ENCODE measurements at places on chromosomes 7 and 10. TPM values are rescaled to one million over a fixed set of nuclear protein-coding genes. Genes with fewer than 3 reads are reported as not detected.

GRCh38 chr10:129389194-129389593, 77.8 kb upstream of the MGMT start:
- no peak overlapping the region for H3K27ac ChIP-seq
- no peaks in the 10 kb centered on the region for H3K27me3 ChIP-seq
- DNase-seq = no peak
- H3K36me3 ChIP-seq = no peaks in the 10 kb centered on the region
- H3K4me3 ChIP-seq = no peak overlapping the region

GRCh38 chr10:59206204-59206720, 29.8 kb downstream of the PHYHIPL start:
- no peaks in the 10 kb centered on the region for H3K4me1 ChIP-seq
- H3K4me3 ChIP-seq = no peak overlapping the region
- no peak overlapping the region for H3K27ac ChIP-seq
- H3K27me3 ChIP-seq = no peaks in the 10 kb centered on the region

DNA sequence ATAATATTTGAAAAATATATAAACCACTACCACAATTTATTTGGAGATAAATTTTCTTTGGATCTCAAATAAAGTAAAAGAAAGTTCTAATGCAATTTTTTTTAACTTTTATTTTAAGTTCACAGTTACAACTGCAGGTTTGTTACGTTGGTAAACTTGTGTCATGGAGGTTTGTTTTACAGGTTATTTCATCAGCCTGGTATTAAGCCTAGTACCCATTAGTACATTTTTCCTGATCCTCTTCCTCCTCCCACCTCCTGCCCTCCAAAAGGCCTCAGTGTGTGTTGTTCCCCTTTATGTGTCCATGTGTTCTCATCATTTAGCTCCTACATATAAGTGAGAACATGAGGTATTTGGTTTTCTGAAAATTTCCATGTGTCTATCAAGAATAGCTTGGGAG, 54.5 kb downstream of the CAV1 start:
- H3K4me1 ChIP-seq = no peaks in the 10 kb centered on the region
- H3K36me3 ChIP-seq = no peaks in the 10 kb centered on the region
- H3K27me3 ChIP-seq = no peaks in the 10 kb centered on the region
- DNase-seq = no peak
- H3K4me3 ChIP-seq = no peak overlapping the region

- H3K4me3 ChIP-seq = no peak overlapping the region
- H3K4me1 ChIP-seq = no peaks in the 10 kb centered on the region
- no peak overlapping the region for H3K27ac ChIP-seq
- H3K36me3 ChIP-seq = no peaks in the 10 kb centered on the region
- no peaks in the 10 kb centered on the region for H3K27me3 ChIP-seq
Measured at GRCh38 chr10:78623578-78624215, 445.1 kb upstream of the ZMIZ1 start.

- H3K4me3 ChIP-seq = no peak overlapping the region
- no peaks in the 10 kb centered on the region for H3K36me3 ChIP-seq
- no peak overlapping the region for H3K27ac ChIP-seq
- H3K4me1 ChIP-seq = peaks cover 65% of the 10 kb centered on the region
- H3K27me3 ChIP-seq = peaks cover 20% of the 10 kb centered on the region
Measured at GRCh38 chr10:119314061-119314460, 106.7 kb downstream of the GRK5 start.

GRCh38 chr10:104515678-104516199, 125.4 kb upstream of the SORCS3 start:
- no peak overlapping the region for H3K27ac ChIP-seq
- H3K4me3 ChIP-seq = no peak overlapping the region
- H3K27me3 ChIP-seq = no peaks in the 10 kb centered on the region
- no peak for DNase-seq

DNA sequence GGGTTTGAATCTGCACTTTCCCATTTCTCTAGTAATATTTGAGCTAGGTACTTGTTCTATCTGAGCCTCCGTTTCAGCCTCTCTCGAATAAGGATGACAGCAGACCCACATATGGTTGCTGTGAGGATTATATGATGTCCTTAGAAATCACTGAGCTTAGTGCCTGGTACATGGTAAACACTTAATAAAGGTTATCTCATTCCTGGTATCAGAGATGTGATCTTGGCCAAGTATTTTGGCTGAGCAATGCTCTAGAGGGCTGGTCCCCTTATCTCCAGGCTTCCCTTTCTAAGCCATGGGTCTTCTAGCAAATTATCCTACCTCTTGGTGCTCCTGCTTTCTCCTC, 407 bp upstream of the MKRN1 start:
- DNase-seq = no peak
- H3K27me3 ChIP-seq = no peaks in the 10 kb centered on the region
- peaks cover 26% of the 10 kb centered on the region for H3K4me1 ChIP-seq
- H3K4me3 ChIP-seq = peak overlapping the region; percentile 68
- peak overlapping the region; percentile 64 for H3K27ac ChIP-seq

GRCh38 chr7:38007096-38007495, 86.7 kb downstream of the EPDR1 start:
- H3K36me3 ChIP-seq = no peaks in the 10 kb centered on the region
- no peak overlapping the region for H3K27ac ChIP-seq
- no peak for DNase-seq
- no peak overlapping the region for H3K4me3 ChIP-seq
- no peaks in the 10 kb centered on the region for H3K27me3 ChIP-seq

GRCh38 chr10:34624323-34625153, 190.6 kb downstream of the PARD3 start:
- DNase-seq = no peak
- H3K4me3 ChIP-seq = no peak overlapping the region
- no peaks in the 10 kb centered on the region for H3K36me3 ChIP-seq
- no peaks in the 10 kb centered on the region for H3K4me1 ChIP-seq
- no peak overlapping the region for H3K27ac ChIP-seq

DNA sequence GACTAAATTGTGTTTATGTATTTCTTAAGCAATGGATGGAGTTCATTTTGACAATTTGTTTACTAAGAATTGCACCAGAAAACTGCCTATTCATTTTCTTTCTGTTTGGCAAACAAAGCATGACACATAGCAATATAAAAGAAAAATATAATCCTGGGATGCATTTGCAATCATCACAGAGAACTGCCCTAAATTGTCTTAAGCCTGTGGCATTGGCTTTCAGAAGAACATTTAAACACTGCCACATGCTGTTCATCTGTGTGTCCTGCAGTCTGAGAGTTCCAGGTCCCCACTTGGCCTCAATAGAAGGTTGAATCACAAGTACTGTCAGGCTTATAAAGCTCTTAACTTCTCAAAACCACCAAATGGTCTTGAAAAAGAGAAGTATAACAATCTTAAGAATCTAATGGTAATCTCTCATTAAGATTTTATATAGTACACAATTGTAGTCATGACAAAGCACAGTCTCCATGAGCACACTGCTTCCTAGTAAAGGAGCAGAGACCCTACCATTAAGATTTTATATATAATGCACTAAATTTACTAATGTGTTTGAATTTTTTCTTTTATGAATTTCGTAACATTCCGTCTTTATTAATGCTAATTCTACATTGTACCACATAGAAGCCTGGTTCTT, 29.9 kb downstream of the RNLS start:
- H3K4me3 ChIP-seq = no peak overlapping the region
- no peak overlapping the region for H3K27ac ChIP-seq
- no peaks in the 10 kb centered on the region for H3K36me3 ChIP-seq
- no peaks in the 10 kb centered on the region for H3K27me3 ChIP-seq

- H3K36me3 ChIP-seq = no peaks in the 10 kb centered on the region
- H3K4me1 ChIP-seq = peaks cover 33% of the 10 kb centered on the region
- H3K27ac ChIP-seq = peak overlapping the region; percentile 51
- no peaks in the 10 kb centered on the region for H3K27me3 ChIP-seq
- peak; percentile 75 for DNase-seq
Measured at GRCh38 chr10:43292755-43293676, 26.2 kb upstream of the RASGEF1A start.

DNA sequence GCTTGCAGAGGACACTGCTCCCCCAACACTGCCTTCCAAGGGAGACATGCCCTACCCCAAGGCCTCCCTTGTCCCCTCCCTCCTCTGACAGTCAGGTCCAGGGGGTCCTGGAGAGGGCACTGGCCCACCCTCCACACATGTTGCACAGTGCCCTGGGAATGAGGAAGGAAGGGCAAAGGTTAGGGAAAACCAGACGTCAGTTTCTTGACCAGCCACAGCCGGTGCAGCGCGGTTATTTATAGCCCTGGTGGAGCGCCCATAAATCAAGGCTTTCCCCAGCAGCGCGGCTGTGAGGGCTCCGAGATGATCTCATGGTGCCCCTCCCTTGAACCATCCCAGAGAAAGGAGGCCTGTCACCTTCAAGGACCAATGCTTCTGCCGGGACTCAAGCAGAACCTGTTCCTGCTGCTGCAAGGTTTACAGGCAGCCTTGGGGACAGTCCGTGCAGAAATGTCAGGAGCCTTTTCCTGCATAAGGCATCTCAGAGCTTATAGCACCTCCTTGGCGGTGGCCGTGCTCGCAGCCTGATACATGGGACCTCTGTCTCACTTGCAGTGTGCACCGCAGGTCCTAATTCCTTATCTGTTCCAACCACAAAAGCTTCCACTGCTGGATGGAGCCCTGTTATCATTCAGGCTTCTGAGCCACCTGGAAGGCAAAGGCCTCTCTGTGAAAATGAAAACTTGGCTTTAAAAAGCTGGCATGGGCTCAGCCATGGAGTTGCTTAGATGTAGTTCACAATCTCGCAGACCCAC, 127.3 kb downstream of the LHPP start:
- H3K36me3 ChIP-seq = no peaks in the 10 kb centered on the region
- no peaks in the 10 kb centered on the region for H3K27me3 ChIP-seq
- peaks cover 5% of the 10 kb centered on the region for H3K4me1 ChIP-seq
- no peak for DNase-seq
- no peak overlapping the region for H3K4me3 ChIP-seq

DNA sequence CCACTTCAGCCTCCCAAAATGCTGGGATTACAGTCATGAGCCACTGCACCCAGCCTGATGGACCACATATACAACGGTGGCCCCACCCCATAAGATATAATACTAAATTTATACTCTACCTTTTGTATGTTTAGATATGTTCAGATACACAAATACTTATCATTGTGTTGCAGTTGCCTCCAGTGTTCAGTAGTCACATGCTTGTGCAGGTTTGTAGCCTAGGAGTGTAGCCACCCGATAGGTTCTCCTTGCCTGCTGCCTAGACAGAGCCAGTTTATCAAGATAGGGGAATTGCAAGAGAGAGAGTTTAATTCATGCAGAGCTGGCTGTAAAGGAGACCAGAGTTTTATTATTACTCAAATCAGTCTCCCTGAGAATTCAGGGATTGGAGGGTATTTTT, 9.6 kb downstream of the CCL24 start:
- no peak overlapping the region for H3K4me3 ChIP-seq
- no peaks in the 10 kb centered on the region for H3K4me1 ChIP-seq
- no peaks in the 10 kb centered on the region for H3K36me3 ChIP-seq
- DNase-seq = no peak
- H3K27me3 ChIP-seq = no peaks in the 10 kb centered on the region

GRCh38 chr10:93991596-93992284, 2.0 kb upstream of the PLCE1 start:
- H3K27me3 ChIP-seq = peaks cover 22% of the 10 kb centered on the region
- H3K4me1 ChIP-seq = no peaks in the 10 kb centered on the region
- no peak overlapping the region for H3K4me3 ChIP-seq

GRCh38 chr7:1028775-1029636, 15.3 kb upstream of the GPR146 start:
- peaks cover 2% of the 10 kb centered on the region for H3K36me3 ChIP-seq
- peaks cover 69% of the 10 kb centered on the region for H3K4me1 ChIP-seq
- peak overlapping the region; percentile 60 for H3K27ac ChIP-seq
- H3K4me3 ChIP-seq = peak overlapping the region; percentile 30
- DNase-seq = peak; percentile 70
- no peaks in the 10 kb centered on the region for H3K27me3 ChIP-seq

- H3K4me3 ChIP-seq = no peak overlapping the region
- H3K27ac ChIP-seq = no peak overlapping the region
- no peaks in the 10 kb centered on the region for H3K4me1 ChIP-seq
- DNase-seq = no peak
- peaks cover 39% of the 10 kb centered on the region for H3K36me3 ChIP-seq
Measured at GRCh38 chr7:74722153-74722552, 51.7 kb upstream of the NCF1 start.

DNA sequence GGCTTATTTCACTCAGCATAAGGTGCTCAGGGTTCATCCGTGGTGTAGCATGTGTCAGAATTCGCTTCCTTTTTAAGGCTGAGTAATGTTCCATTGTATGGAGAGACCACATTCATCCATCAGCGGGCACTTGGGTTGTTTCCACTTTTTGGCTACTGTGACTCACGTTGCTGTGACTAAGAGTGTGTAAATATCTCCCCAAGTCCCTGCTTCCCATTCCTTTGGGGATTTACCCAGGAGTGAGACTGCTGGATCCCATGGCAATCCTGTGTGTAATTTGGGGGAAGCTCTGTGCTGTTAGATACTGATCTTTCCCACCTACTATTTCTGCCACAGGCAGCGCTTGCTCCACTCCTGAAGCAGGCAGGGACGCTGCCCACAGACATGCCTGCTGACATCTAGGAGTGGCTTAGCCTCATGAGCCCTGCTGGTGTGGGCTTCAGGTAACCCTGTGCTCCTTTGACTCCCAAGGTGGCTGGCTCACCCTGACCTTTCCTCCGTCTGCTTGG, 346.0 kb downstream of the FRMD4A start:
- no peaks in the 10 kb centered on the region for H3K4me1 ChIP-seq
- H3K4me3 ChIP-seq = no peak overlapping the region
- H3K27me3 ChIP-seq = no peaks in the 10 kb centered on the region
- no peak overlapping the region for H3K27ac ChIP-seq
- no peak for DNase-seq

- no peaks in the 10 kb centered on the region for H3K4me1 ChIP-seq
- H3K27me3 ChIP-seq = no peaks in the 10 kb centered on the region
- H3K36me3 ChIP-seq = no peaks in the 10 kb centered on the region
Measured at GRCh38 chr10:52391927-52392602, 78.0 kb downstream of the DKK1 start.

- no peak overlapping the region for H3K27ac ChIP-seq
- DNase-seq = no peak
- H3K4me1 ChIP-seq = no peaks in the 10 kb centered on the region
- H3K36me3 ChIP-seq = no peaks in the 10 kb centered on the region
Measured at GRCh38 chr10:124004663-124005004, 88.8 kb downstream of the CHST15 start.

DNA sequence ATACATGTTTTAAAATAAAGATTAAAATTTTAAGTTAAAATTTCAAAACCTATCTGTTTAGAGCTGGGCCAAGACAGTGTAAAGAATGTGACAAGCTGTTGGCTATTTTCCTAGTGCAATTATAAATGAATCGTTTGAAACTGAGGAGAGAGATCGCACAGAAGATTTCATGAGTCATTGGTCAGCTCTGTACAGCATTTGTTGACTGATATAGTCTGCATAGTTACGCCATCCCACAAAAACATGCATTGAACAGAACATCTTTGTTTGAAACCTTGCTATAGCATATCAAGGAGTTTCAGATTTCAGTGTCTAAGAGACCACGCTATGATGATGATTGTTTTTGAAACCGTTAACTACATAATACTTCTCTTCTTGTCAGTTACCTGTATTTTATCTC, 1.3 kb upstream of the C10orf67 start:
- no peak overlapping the region for H3K27ac ChIP-seq
- H3K27me3 ChIP-seq = peaks cover 14% of the 10 kb centered on the region
- no peak overlapping the region for H3K4me3 ChIP-seq
- DNase-seq = no peak

Gene MRPS33
- 12.8 TPM for total RNA-seq

Gene TDRD1
- total RNA-seq = 0.33 TPM

Gene FAM25A
- total RNA-seq = not detected

Gene SORCS3
- total RNA-seq = not detected

Gene KCNH2
- 0.39 TPM for total RNA-seq

Gene GARIN1A
- 1.1 TPM for total RNA-seq

Gene LIPJ
- 0.09 TPM for total RNA-seq

Gene AIFM2
- 3.7 TPM for total RNA-seq

Gene RARRES2
- total RNA-seq = not detected

Gene CPN1
- not detected for total RNA-seq

Measured in natural killer cell (primary cell).